ENCODE measurements at places on chromosomes 12 and 14. TPM values are rescaled to one million over a fixed set of nuclear protein-coding genes. Genes with fewer than 3 reads are reported as not detected.

- DNase-seq = peak; percentile 96
These were observed 3.4 kb downstream of the PLEKHG3 start for GRCh38 chr14:64707661-64708060.

GRCh38 chr12:59036973-59037762 is 116.9 kb upstream of the LRIG3 start:
- peak; percentile 73 for DNase-seq

Gene FERMT2
- total RNA-seq = 25.9 TPM

- DNase-seq = no peak
These were observed 26.0 kb upstream of the WSCD2 start for GRCh38 chr12:108103087-108103486.

DNA sequence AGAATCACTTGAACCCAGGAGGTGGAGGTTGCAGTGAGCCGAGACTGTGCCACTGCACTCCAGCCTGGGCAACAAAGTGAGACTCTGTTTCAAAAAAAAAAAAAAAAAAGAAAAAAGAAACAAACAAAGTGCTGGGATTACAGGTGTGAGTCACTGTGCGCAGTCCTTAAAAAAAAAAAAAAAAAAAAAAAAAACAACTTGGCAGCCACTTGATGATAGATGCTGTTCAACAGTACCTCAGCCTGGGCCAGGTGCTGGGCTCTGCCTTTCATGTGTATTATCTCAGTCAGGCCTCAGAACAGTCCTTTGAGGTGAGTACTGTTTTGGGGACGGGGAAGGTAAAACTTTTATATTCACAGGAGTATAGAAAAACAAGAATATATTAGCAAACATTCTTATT is 9.6 kb downstream of the ACADS start:
- DNase-seq = no peak

DNA sequence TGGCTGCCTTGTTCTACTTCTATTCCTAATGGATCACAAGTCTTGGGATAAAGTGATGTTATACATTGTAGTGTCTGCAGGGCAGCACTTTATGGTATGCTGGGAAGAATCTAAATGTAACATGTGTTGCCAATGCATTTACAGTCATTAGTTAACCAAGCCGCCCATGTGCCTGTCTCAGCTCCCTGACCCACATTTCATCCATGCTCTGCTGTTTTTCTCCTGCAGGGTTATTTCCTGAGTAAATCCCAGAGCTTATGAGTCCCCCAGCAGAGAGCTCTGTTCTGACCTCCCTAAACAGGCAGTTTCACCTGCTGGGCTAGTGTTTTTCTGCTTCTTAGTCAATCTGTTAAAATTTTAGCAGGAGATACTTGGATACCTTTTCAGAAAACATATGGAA is 4.4 kb upstream of the TMTC2 start:
- no peak for DNase-seq
